DMS53 (cell line): ENCODE measurements at places on chromosomes 13 and 19.

- DNase-seq: no peak
Measured at GRCh38 chr19:42250183-42250665, 4.7 kb downstream of the ERF start.

DNA sequence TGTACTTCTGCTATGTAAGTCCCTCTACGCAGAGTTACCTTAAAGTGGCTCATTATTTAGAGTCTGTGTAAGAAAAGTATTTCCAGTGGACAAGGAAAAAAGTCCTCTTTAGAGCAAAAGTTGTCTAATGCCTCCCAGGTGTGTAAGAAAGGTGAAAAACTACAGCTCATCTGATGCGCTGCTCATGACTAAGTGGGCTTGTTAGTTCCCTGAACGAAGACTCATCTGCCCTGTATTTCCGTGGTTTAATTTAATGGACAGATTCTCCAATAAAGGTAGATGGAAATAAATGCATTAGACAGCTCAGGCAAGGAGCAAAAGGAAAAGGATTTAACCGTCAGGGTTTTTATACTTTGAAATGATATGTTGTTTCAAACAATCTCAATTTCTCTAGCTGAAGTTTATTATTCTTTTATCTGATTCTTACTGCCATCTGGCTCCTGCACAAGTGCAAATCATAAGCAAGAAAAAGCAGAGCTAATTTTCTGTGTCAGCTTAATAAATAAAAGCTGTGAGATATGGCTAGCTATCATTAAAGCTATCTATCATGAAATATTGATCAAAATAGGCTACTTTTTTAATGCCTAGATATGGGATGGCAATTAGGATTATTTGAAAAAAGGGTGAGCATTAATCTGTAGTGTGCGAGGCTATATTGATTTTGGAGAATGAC lies 73.7 kb upstream of the PCDH9 start:
- DNase-seq: no peak

- DNase-seq: no peak
Measured at GRCh38 chr19:38559428-38560401, 58.0 kb downstream of the MAP4K1 start.

- no peak for DNase-seq
Measured at GRCh38 chr13:30529085-30529834, 63.5 kb upstream of the HMGB1 start.
